Spleen (tissue), 13 donors: ENCODE measurements at places on chromosomes 16 and 17. TPM values are rescaled to one million over a fixed set of nuclear protein-coding genes. Genes with fewer than 3 reads are reported as not detected.

DNA sequence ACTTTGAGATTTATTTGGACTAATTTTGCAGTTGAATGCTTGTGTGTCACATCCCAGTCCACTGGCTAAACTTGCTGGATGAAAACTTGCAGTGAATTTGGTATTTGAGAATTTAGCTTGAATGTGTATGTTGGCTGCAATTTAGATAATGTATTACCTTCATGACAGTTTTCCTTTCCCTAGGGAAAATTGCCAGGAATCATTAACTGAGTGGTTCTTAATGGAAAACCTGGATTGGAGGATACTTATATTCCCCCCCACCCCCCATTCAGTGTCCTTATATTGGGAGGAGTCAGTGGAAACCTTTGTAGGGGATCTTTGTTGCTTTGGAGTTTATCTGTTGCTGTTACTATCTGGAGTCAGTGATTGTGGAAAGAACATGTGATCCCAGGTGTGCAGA, 67.6 kb downstream of the KPNA2 start:
- peak overlapping the region; percentile 66 for H3K4me3 ChIP-seq
- peaks cover 66% of the 10 kb centered on the region for H3K4me1 ChIP-seq
- H3K36me3 ChIP-seq, result no peaks in the 10 kb centered on the region
- DNase-seq, result no peak
- no peak overlapping the region for H3K27ac ChIP-seq

- H3K4me1 ChIP-seq, result no peaks in the 10 kb centered on the region
- H3K27ac ChIP-seq, result no peak overlapping the region
- DNase-seq, result no peak
These were observed 83.3 kb upstream of the C16orf82 start for GRCh38 chr16:26983426-26983825.

DNA sequence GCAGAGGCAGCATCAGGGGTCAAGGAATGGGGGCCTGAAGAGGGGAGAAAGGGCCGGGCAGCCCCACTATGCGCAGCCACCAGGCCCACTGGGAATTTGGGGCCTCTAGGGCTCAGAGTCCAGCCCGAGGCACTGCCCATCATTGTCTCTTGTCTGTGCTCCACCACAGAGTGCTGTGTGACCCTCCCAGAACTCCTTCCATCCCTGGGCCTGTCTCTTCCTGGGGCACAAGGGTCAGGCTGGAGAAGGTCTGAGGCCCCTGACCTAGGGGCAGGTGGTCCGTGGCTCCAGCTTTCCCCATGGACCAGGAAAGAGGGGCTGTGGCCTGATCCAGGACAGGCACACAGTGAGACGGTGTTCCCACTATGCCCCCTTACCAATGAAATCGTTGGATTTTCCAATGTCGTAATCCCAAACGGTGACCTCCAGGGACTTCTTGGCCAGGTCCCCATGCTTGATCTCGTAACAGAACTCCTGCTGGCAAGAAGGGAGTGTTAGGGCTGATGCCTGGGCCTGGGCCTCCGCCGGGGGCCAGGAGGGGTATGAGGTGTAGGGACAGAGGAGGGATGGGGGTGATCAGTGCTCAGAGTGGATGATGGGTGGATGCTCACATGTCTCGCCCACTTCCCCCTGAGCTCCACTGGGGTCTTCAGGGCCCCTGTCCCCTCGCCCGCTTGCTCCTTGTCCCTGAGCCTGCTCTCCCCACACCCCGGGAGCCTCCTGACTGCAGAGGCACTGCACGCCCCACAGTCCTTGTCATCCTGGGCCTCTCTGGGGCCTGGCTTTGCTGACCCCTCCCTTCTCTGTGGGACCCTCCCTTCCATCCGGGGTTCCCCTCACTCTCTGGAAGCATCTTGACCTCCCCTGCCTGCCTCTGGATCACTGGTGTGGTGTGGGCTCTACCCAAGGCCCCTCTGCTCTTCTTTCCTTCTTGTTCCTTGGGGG, 10.7 kb downstream of the SCGB1C2 start:
- H3K27ac ChIP-seq, result no peak overlapping the region
- H3K4me1 ChIP-seq, result peaks cover 9% of the 10 kb centered on the region
- no peaks in the 10 kb centered on the region for H3K27me3 ChIP-seq
- H3K36me3 ChIP-seq, result peaks cover 64% of the 10 kb centered on the region

GRCh38 chr16:73095142-73095820, 47.4 kb upstream of the ZFHX3 start:
- no peaks in the 10 kb centered on the region for H3K27me3 ChIP-seq
- H3K4me3 ChIP-seq, result no peak overlapping the region
- H3K4me1 ChIP-seq, result no peaks in the 10 kb centered on the region
- H3K36me3 ChIP-seq, result no peaks in the 10 kb centered on the region

- H3K36me3 ChIP-seq, result no peaks in the 10 kb centered on the region
- H3K4me1 ChIP-seq, result no peaks in the 10 kb centered on the region
- no peak overlapping the region for H3K4me3 ChIP-seq
- no peak for DNase-seq
- no peak overlapping the region for H3K27ac ChIP-seq
These were observed 86.4 kb downstream of the CBLN1 start for GRCh38 chr16:49195237-49195548.

DNA sequence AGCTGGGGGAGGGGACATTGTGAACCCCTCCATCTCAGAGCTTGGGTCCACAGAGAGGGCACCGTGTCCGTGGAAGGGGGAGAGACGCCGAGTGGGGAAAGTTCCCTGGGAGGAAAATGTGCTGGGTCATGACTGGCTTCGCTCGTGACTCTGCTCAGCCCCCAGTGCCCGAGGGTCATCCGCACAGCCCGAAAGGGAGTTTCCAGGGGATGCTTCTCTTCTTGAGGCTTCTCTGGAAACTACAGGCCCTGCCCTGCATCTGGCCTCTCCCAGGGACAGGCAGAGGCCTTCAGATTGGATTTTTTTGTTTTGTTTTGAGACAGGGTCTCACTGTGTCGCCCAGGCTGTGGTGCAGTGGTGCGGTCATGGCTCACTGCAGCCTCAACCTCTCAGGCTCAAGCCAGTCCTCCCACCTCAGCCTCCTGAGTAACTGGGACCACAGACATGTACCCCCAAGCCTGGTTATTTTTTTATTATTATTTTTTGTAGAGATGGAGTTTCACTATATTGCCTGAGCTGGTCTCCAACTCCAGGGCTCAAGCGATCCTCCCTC, 9.8 kb upstream of the GSE1 start:
- DNase-seq, result no peak
- H3K27me3 ChIP-seq, result no peaks in the 10 kb centered on the region
- peaks cover 45% of the 10 kb centered on the region for H3K4me1 ChIP-seq

DNA sequence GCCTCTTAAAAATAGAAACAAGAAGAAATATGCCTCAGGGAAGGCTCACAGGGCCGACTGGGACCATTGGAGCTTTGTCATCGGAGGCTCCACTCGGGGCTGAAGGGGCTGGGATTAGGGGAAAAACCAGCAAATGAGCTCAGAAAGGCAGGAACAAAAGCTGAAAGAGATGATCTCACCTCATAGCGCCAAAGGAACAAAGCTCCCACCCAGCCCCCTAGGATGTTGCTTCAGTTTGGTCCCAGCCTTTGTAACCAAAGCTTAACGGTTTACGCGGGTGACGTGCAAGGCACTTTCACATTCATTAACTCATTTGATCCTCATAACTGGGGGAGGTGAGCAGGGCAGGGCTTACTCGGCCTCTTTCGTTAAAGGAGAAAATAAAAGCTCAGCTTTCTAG, 168.5 kb upstream of the DYNLRB2 start:
- DNase-seq, result no peak
- no peak overlapping the region for H3K27ac ChIP-seq
- no peaks in the 10 kb centered on the region for H3K36me3 ChIP-seq

DHX58 gene
- total RNA-seq, result 25.5 TPM

DNA sequence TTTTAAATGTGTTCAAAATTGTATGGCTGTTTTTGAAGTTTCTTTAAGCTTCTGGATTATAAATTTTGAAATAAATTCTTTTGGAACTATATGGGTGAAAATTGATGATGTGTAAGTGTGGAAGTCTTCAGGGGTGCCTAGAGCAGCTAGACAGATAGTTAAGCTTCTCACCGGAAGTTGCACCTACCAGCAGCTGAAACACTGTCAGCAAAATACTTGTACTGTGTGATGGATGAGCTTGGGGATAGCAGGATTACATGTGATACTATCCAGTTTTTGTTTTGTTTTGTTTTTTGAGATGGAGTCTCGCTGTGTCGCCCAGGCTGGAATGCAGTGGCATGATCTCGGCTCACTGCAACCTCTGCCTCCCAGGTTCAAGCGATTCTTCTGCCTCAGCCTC, 19.7 kb downstream of the RBL2 start:
- no peak for DNase-seq
- no peaks in the 10 kb centered on the region for H3K27me3 ChIP-seq
- H3K4me1 ChIP-seq, result peaks cover 6% of the 10 kb centered on the region
- peaks cover 80% of the 10 kb centered on the region for H3K36me3 ChIP-seq
- no peak overlapping the region for H3K27ac ChIP-seq
- H3K4me3 ChIP-seq, result no peak overlapping the region

DNA sequence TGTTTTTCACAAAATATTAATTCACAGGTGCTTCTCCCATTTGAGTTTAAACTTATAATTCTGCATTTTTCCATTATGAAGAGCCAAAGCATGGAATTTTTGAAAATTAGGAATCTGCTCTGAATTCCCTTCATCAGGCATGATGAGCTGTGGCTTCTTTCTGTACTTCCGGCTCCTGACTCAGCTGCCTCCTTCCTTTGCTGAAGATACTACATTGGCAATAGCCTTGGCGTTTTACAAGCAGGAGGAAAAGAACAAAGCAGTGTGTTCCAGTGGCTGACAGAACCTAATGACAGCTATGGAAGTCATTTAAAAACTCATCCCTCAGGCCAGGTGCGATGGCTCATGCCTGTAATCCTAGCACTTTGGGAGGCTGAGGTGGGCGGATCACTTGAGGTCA, 18.4 kb upstream of the USP36 start:
- no peaks in the 10 kb centered on the region for H3K36me3 ChIP-seq
- no peaks in the 10 kb centered on the region for H3K27me3 ChIP-seq
- DNase-seq, result no peak
- H3K4me1 ChIP-seq, result no peaks in the 10 kb centered on the region

GRCh38 chr17:37107406-37108083, 158.8 kb downstream of the AATF start:
- no peak overlapping the region for H3K27ac ChIP-seq
- no peak overlapping the region for H3K4me3 ChIP-seq
- no peaks in the 10 kb centered on the region for H3K27me3 ChIP-seq
- H3K4me1 ChIP-seq, result no peaks in the 10 kb centered on the region
- peaks cover 25% of the 10 kb centered on the region for H3K36me3 ChIP-seq

DNA sequence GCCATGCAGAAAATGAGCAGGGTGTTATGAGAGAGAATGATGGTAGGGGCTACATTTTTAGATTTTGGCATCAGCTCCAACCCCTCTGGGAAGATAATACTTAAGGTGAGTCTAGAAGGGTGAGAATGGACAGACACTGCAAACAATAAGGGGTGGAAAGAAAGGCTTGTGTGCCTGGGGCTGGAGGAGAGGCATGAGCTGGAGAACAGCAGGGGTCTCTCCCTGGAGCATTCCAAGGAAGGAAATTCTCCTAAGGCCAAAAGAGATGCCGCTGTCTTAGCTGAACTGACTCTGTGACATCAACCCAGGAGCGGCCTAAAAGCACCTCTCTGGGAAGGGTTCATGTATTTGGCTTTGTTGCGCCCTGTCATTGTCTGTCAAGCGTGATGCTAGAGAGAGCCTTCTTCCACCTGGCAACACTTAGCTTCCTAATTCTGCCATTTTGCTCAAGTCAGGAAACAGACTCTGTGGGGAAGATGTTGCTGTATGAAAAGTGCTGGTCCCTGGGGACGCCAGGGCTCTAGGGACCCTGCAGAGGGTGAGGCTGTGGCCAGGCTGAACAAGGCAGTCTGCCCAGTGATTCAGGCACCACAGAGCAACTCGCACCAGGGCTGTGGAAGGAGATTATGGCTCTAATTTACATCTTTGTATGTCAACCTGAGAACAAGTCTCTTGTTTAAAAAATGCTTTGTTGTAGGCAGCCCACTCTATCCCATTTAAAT, 225.7 kb downstream of the CBLN1 start:
- no peak for DNase-seq
- H3K27me3 ChIP-seq, result no peaks in the 10 kb centered on the region
- H3K36me3 ChIP-seq, result no peaks in the 10 kb centered on the region
- H3K4me1 ChIP-seq, result no peaks in the 10 kb centered on the region

DNA sequence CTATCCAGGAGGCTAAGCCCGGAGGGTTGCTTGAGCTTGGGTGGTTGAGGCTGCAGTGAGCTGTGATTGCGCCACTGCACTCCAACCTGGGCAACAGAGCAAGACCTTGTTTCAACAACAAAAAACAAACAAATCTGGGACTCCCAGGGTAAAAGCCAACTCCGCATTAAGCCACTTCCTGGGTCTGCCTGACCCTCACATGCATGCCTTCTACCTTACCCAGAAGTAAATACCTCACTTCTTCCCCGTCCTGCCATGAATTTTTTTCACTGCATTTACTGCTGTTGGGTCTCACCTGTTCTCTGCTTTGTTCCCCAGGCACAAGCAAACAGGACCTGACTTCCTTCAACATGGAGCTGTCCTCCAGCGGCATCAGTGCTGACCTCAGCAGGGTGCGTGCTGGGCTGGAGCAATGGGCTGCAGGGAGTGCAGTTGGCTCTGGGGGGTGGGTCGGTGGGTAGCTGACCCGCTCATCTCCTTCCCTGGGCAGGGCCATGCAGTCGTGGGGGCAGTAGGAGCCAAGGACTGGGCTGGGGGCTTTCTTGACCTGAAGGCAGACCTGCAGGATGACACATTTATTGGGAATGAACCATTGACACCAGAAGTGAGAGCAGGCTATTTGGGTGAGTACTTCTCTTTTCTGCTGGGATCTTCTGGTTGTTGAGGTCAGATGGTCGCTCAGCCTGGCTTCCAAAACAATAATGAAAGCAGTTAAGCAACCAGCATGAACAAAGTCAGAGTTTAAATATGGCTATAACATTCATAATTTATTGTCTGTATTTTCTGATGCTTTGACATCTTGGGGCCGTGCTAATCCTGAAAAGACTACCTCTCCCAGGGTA, 16.4 kb downstream of the ITGAL start:
- DNase-seq, result no peak
- H3K27me3 ChIP-seq, result no peaks in the 10 kb centered on the region
- H3K27ac ChIP-seq, result no peak overlapping the region
- H3K4me3 ChIP-seq, result no peak overlapping the region
- H3K4me1 ChIP-seq, result no peaks in the 10 kb centered on the region

GRCh38 chr16:29745121-29745852, 503 bp downstream of the C16orf54 start:
- peak overlapping the region; percentile 85 for H3K27ac ChIP-seq
- DNase-seq, result peak; percentile 91
- peaks cover 56% of the 10 kb centered on the region for H3K4me1 ChIP-seq
- peak overlapping the region; percentile 84 for H3K4me3 ChIP-seq
- H3K36me3 ChIP-seq, result peaks cover 11% of the 10 kb centered on the region
- H3K27me3 ChIP-seq, result no peaks in the 10 kb centered on the region

DNA sequence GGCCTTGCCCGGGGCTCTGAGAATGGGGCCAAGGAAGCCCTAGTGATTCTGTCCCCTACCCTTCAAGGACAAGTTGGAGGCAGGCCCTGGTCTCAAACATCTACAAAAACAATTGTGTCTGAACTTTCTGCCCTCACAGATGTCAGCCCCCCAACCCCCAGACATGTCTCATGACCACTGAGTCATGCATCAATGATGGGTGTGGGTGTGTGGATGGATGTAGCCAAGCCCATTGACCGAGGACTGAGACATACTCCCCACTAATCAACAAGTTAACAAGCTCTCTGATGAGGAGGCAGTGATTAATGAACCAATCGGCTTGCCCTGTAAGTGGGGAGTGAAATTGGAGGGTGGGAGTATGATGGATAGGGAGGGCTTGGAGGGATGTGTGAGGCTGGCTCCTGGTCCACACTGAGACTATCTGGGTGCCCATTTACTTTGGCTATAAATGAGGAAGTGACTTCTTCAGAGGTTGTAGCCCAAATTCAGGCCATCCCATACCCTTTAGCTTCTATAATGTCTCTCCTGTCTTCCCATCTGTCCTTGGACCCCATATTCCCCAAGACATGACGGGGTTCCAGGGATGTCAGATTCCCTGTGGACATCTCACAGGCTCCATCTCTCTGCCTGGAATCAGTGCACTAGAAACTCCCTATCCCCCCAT, 97.1 kb upstream of the TMEM97 start:
- H3K27me3 ChIP-seq, result no peaks in the 10 kb centered on the region
- DNase-seq, result no peak
- H3K27ac ChIP-seq, result no peak overlapping the region
- no peak overlapping the region for H3K4me3 ChIP-seq
